ENCODE measurements at places on chromosomes 13 and 19.

GRCh38 chr13:73970421-73971055 lies 163.7 kb downstream of the KLF12 start:
- DNase-seq, result no peak

DNA sequence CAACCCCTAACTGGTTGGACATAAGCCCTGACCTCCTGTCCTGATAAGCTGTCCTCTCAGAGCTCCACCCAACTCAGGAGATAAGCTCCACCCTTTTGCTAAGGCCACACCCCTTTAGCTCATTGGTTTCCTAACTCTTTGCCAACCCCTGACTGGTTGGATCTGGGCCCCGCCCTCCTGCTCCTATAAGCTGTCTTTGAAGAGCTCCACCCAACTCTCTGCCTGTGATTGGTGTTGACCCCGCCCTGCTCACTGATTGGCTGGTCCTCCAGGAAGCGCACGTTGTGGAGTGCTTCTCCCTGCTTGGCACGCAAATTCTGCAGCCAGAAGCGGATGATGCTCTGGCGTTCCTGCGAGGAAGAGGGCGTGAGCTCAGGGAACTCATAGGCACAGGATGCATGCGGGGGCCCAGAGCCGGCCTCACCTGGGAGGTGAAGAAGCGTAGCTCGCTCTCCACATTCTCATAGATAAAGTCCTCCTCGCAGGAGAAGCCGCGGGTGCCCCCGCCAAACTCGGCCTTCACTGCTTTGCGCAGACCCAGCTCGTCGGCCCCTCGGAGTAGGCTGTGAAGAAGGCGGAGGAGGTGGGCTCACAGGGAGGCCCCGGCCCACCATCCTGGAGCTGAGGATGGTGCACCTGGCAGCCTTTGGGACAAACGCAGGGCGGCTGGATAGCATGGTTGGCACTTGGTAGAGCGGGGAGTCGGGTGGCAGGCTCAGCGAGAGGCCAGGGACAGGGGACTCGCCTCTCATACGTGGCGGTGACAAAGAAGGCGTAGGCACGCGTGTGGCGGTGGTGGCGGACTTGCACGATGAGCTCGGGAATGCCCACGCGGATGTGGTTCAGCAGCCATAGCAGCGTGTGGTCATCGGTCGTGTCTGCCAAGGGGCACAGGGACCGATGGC lies 1.7 kb downstream of the ANO8 start:
- DNase-seq, result no peak

DNA sequence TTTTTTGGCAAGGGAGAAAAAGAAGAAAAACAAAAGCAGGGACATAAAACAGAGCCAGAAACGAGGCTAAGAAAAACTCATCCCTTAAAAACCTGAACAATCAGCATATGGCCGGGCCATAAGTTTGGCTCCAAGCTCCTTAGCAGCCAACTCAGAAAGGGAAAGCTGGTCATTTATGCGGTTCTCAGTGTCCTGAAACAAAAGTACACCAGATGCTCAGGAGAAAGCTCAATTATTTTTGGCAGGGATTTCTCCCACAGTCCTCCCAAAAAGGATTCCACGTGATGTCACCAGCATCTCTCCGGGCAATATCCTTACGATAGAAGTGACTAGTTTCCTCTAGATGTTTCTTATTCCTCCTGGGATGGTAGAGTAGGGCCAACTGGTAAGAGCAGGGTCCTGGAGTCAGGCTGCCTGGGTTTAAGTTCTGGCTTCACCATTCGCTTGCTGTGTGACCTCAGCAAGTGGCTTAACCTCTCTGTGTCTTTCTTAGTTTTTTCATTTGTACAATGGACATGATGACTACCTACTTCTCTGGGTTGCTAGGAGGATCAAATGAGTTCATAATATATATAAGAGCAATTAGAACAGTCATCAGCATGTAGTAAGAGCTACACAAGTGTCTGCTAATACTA lies 34.0 kb downstream of the PIN1 start:
- DNase-seq, result no peak

GRCh38 chr13:24035411-24035810 lies 125.1 kb upstream of the SPATA13 start:
- DNase-seq, result no peak

DNA sequence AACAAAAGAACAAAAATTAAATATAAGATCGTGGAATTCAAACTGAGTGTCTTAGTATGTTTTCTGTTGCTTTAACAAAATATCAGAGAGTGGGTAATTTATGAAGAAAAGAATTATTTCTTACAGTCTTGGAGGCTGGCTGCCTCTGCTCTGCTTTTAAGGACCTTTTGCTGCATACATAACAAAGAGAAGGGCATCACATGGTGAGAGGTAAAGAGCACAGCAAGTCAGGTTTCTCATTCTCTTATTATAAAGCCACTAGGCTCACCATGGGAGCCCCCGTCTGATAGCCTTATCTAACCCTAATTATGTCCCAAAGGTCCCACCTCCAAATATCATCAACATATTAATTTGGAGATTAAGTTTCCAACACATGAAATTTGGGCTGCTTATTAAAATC lies 231.3 kb downstream of the SLITRK6 start:
- no peak for DNase-seq

DNA sequence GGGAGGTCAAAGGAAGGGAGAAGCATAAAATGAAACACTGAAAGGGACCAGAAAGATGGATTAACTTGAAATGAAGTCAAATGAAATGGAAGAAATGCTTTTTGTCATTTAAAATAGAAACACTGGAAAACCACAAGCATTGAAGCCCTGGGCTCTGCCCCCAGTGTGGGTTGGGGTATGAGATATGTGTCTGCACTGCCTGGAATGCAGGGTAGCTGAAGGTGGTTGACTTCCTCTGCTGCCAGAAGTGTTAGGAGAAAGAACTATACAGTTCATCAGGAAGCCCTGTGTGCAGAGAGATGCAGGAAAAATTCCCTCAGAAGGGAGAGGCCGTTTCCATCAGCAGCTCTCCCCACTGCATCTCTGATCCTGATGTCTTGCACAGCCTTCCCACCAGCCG lies 69.2 kb downstream of the DHRS12 start:
- DNase-seq, result no peak

GRCh38 chr19:41871573-41872383 lies 5.3 kb upstream of the CD79A start:
- no peak for DNase-seq

DNA sequence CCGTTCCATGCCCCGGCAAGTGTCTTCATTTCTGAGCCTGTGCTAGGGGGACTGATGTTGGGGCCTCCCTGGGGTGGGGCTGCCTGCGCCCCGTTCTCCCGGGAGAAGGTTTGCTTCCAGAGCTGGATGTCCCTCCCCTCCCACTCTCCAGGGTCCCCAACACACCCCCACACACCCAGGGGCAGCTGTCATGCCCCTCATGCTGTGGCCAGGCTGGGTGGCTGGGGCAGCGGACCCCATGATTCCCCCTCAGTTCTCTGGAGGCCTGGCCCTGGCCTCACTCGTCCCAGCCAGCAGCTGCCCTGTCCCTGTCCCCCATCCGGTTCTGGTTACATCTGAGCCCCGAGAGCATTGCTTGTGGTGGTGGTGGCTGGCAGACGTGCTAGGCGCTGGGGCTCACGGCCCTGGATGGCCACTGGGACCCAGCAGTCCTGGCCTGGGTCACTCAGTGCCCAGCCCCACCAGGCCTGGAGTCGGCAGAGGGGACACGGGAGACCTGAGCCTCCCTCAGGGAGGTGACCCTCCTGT lies 184.8 kb downstream of the KDM4B start:
- no peak for DNase-seq

- no peak for DNase-seq
Measured at GRCh38 chr13:48477191-48477855, 55.6 kb downstream of the RCBTB2 start.

GRCh38 chr19:13015361-13016223 lies 20.3 kb downstream of the NFIX start:
- DNase-seq, result no peak

GRCh38 chr19:15671891-15672579 lies 852 bp upstream of the CYP4F12 start:
- DNase-seq, result no peak

DNA sequence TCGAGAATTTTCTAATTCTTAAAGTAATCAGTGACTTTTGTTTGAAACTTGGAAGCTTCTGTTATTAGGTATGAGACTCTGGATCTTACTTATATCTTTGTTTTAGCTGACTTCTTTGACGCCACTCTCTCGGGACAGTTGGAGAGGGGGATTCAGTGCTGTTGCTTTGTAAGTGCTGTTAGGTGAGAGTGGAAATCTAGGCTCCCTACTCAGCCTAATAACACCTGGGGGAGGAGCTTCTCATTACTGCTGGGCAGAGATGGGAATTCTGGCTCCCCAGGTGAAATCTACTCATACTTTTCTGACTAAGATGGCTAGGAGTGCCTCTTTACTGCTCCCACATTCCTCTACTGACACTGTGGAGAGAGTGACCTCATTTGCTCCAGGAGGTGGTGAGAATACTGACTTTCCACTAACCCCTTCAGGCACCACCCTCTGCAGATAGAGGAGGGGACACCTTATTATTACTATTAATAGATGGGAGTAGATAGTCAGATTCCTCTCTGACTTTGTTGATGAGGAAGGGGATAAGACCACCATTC lies 324.9 kb upstream of the SPRY2 start:
- no peak for DNase-seq

DNA sequence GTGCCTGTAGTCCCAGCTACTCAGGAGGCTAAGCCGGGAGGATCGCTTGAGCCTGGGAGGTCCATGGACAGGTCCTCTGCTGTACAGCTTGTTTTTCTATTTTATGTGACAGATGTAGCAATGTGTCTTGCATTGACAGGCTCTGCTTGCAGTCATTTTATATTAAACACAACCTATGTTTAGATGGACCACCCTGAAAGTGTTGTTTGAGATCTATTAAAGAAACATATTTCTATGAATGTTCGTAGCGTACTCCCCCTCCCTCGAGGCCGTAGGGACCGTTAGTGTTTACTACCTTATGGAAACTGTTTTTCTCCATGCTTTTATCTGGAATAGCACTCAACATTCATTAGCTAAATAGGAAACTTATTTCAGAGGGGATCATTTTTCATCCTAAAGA lies 64.9 kb upstream of the RNF113B start:
- no peak for DNase-seq

GRCh38 chr19:17482877-17483604 lies 12.7 kb downstream of the SLC27A1 start:
- no peak for DNase-seq

GRCh38 chr13:20877902-20878301 lies 24.6 kb downstream of the XPO4 start:
- no peak for DNase-seq

GRCh38 chr19:18191640-18192062 lies 1.4 kb upstream of the MPV17L2 start:
- DNase-seq, result no peak

DNA sequence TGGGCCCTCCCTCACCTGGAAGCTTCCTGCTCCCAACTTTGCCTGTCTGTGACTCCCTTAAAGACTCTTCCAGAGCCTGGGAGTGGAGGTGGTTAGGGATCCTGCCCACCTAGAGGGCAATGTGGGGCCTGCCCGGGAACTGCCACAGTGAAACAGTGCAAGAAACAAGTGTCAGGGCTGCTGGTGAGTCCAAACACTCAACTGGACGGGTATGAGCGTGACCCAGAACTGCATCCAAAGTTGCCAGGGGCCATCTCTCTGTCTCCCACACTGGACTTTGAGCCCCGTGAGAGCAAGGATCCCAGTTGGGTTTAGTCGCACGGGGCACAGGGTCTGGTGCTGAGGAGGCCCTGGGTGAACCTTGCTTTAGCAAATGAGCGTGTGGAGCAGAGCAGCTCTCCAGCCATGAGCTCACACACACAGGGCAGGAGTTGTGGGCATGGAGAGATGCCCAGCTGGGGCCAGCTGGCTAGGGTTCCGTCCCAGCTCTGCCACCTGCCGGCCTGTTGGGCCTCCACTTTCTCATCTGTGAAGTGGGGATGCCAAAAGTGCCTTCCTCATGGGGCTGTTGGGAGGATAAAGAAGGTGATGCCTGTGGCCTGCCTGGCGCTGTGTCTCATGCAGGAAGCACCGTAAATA lies 2.8 kb upstream of the NUMBL start:
- no peak for DNase-seq

- no peak for DNase-seq
Measured at GRCh38 chr13:42395086-42395821, 123.3 kb downstream of the AKAP11 start.

DNA sequence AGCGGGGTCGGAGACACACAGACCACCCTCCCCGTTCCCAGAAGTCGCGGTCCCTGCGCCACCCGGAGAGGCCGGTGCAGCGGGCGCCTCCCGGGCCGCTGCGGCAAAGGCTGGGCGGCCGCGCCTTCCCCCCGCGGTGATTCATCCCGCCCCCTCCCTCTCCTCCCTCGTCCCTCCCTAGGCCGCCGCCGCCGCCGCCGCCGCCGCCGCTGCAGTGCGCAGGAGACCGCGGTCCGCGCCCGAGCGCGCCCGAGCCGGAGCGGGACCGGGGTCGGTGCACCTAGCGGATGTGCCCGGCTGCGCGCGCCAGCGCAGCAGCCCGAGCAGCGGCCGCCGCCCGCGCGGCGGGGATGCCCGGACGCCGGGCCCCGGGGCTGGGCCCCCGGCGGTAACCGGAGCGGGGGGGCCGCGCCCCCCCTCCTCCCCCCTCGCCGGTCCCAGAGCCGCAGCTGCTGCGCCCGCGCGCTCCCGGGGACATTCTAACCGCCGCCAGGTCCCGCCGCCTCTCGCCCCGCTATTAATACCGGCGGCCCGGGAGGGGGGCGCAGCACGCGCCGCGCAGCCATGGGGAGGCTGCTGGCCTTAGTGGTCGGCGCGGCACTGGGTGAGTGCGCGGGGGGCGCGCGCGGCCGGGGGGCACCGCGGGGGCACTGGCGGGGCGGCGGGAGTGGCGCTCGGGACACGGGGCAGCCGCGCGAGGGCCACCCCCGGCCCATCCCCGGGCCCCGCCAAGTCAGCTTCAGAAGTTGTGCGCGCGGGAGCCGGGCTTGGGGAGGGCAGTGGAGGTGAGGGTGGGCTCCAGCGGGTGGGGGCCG lies at the start of gene SCN1B:
Gene SCN1B, plus strand, starts transcription at position 214 of the 815 bp plus-strand sequence. Its CDS starts 351 bp downstream, at position 565.
- DNase-seq, result no peak

- DNase-seq, result no peak
Measured at GRCh38 chr13:112113348-112113747, 46.4 kb downstream of the SOX1 start.

DNA sequence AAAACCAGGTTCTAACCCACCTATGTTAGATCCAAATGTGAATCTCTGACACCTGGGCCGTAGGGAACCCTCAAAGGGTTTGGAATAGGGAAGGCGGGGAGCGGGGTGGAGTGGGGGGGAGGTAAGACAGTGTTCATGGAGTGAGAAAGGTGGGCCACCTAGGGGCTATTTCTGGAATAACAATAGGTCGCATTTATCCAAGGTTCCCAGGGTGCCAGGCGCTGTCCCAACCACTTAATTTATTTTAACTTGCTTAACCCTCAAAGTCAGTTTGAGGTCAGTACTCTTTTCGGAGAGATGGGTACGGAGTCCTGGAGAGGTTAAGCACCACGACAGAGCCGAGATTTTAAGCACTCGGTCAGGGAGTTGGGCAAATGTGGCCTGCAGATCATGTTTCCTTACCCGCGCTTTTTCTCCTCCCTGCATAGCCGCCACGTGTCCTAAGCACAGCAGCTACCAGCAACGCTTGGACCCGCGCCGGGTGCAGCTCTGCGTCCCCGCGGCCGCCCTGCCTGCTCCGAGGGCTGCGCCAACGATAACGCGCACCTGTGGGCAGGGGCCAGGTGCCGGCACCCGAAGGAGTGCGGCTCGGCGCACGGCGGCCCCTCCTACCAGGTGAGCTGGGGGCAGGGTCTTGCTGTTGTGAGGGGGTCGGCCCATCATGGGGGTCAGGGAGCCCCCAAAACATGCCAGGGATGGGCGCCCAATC lies 25.0 kb upstream of the FXYD3 start:
- no peak for DNase-seq

- DNase-seq, result no peak
Measured at GRCh38 chr13:20856650-20857049, 45.9 kb downstream of the XPO4 start.

Measured in NCI-H2081 treated with DMSO at 0.1 percent for 48 hours (cell line).